ENCODE measurements at places on chromosomes 13 and 19.

DNA sequence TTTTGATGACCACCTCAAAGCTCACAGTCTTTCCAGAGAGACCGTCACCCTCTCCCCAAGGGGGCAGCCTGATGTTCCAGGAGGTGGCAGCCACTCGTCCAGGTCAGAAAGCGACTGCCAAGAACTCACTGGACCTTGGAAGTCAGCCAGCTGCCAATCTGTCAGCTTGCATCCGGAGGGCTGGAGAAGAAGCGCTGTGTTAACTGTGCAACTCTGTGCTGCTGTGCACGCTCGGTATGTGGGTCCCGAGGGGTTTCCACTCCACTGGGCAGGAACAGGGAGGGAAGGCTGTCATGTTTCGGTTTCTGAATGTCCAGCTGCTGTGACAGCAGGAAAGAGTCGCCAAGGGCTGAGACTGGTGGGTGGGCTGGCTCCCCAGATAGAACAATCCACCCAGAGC is 89.2 kb downstream of the CACNA1A start:
- DNase-seq, result no peak

GRCh38 chr19:54271106-54271505 is 9.8 kb downstream of the LILRB2 start:
- no peak for DNase-seq

- peak; percentile 28 for DNase-seq
Observed at GRCh38 chr19:49340069-49340864, 5.1 kb downstream of the CD37 start.

GRCh38 chr13:112448621-112449544 is 72.7 kb downstream of the SPACA7 start:
- no peak for DNase-seq

- DNase-seq, result no peak
Observed at GRCh38 chr13:31192306-31192705, 7.5 kb upstream of the B3GLCT start.

Data from NCI-H2107 (cell line).